ENCODE measurements at places on chromosomes 6 and 20. TPM values are rescaled to one million over a fixed set of nuclear protein-coding genes. Genes with fewer than 3 reads are reported as not detected.

The SASH1 gene
- total RNA-seq, result not detected

The MCM8 gene
- total RNA-seq, result 6.4 TPM

- no peak for DNase-seq
Observed at GRCh38 chr20:59003836-59004492, 3.1 kb downstream of the CTSZ start.

GRCh38 chr6:11094941-11095340 lies 1.3 kb downstream of the SMIM13 start:
- DNase-seq, result no peak

DNA sequence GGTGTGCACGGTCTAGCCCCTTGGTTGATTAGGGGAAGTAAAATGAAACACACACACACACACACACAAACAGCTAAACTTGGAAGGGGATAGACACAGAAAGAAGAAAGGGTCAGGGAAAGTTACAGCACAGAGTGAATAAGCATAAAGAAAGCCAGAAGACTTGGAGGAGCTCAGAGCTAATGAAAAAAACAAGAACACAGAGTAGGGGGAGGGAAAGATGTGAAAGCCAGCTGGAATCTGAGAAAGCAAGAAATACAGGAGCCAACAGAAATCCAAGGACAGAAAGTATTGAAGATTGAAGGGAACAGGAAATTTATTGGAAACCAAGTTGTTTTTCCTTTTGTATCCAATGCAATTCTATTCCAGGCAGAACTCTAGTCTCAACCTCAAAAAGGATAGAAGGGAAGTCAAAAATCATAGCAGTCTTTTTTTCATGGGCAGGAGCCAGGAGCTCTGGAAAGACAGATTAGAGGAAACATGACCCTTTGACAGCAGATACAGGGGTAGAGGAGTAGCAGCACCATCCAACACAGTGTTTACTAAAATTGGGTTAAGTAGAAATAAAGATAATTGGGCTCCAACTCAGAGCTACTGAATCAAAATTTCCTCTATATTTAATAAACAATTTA lies 10.1 kb downstream of the HMGCLL1 start:
- no peak for DNase-seq
